ENCODE measurements at places on chromosomes 7 and 10.
A peak's percentile ranks its signal among the peaks of the same experiment; 100 is the strongest.

GRCh38 chr7:74395745-74396311 is 57.9 kb upstream of the GTF2IRD1 start:
- DNase-seq, result no peak

- no peak for DNase-seq
Observed at GRCh38 chr10:6990891-6991290, 410.8 kb upstream of the PRKCQ start.

DNA sequence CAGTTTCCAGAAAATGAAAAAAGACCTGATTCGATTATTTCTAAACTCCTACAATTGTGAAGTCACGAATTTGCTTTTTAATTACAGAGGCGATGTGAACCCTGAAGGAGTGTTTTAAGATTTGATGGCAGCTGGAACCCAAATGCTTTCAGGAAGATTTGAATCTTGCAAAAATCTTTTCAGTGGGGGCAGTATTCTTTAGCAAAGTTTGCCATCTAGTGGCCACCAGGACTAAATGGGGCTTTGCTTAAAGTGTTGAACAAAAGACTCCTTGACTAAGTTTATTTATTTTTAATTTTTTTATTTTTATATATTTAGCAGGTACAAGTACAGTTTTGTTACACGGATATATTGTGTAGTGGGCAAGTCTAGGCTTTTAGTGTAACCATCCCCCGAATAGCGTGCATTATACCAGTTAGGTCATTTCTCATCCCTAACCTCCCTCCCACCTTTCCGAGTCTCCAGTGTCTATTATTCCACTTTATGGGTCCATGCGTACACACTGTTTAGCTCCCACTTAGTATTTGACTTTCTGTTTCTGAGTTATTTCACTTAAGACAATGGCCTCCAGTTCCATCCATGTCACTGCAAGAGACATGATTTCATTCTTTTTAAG is 98.8 kb downstream of the CACNB2 start:
- DNase-seq, result peak; percentile 49

GRCh38 chr7:141954334-141954733 is 7.6 kb upstream of the CLEC5A start:
- DNase-seq, result no peak

- DNase-seq, result no peak
Observed at GRCh38 chr10:97564776-97565175, 7.8 kb upstream of the ANKRD2 start.

- peak; percentile 62 for DNase-seq
Observed at GRCh38 chr10:100303724-100304319, 17.3 kb upstream of the BLOC1S2 start.

Data from RWPE1 (cell line).